Thoracic aorta (tissue), 2 donors: ENCODE measurements at places on chromosomes 6 and 20.

DNA sequence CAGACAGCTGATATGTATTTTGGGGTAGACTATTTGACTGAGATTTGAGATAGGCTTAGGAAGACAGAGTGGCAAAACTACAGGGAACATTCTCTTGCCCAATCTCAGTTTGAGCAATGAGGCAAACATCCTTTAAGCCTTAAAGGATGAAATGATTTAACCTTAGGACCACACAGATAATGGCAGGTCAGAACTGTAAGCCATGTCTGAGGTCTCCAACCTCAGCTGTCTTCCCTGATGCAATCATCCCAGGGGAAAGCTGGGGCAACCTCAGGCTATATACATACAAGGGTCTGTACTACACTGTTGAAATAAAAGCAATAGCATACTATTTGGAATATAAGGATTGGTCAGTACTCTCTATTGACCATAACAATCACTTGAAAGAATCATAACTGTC is 83.8 kb upstream of the NUP153 start:
- DNase-seq: no peak

DNA sequence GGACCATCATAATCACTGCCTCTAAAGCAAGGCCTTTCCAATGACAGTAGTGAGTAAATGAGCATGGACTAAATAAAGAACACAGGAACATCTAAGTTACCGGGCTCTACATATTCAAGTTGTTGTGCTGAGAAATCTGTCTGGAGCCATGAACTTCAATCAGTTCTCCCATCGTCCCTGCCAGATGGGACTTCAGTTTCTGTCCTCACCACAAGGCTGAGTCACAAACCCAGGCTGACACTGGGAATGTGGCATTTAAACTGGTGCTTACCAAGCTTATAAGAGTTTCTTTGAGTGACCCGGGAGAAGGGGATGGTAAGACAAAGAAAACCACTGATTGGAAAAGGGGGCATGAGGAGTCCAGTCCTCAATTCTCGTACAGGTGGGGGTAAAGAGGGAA is 497.0 kb downstream of the MAFB start:
- DNase-seq: no peak

DNA sequence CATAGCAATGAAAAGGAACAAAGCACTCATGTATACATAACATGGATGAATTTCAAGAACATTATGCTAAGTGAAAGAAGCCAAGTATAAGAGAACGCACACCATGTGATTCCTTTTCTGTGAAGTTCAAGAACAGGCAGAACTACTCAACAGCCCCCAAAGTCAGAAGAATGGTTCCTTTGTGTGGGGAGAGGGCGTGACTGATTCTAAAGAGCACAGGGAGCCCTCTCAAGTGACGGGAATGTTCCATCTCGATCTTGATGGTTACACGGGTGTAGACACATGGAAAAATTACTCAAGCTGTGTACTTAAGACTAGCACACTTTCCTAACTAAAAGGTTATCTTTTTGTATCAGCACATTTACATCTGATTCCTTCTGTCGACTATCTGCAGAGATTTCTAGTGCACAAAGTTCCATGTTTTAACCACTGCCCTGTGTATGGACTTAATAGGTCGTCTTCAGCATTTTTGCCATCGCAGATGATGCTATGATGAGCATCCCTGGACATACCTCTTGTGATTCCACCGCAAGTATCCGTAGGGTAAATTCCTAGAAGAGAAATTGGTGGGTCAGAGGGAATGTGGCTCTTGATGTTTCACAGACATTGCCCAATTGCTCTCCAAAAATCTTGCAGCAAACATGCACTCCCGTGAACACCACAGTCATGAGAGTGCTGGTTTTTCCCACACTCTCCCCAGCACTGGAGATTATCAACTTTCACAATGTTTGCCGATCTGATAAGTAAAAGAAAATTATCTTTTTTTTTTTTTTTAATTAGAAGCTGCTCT is 279.3 kb downstream of the BMP7 start:
- no peak for DNase-seq

- DNase-seq: no peak
Observed at GRCh38 chr6:90469906-90470305, 117.0 kb downstream of the MAP3K7 start.

- no peak for DNase-seq
Observed at GRCh38 chr20:258963-259362, 1.4 kb downstream of the DEFB132 start.

- no peak for DNase-seq
Observed at GRCh38 chr6:118896339-118897136, 2.6 kb downstream of the ASF1A start.

- DNase-seq: no peak
Observed at GRCh38 chr6:169846286-169847056, 95.0 kb downstream of the ERMARD start.

DNA sequence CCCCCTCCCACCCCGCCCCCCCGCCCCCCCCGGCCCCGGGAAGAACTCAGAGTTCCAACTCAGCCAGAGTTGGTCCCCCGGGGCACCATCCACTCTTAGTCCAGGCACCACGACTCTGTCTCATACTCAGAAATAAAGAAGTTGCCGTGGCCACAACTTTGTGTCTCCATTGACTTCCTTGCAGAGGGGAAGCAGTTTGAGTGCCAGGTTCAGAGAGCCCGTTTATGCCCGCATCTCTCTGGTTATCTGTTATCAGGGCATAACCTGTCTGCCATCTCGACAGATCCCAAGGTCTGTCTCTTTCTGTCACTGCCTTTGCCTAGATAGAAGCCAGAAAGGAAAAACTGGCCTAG is 605 bp downstream of the CDC5L start:
- no peak for DNase-seq

- no peak for DNase-seq
Observed at GRCh38 chr6:130063806-130064205, 45.4 kb downstream of the L3MBTL3 start.

DNA sequence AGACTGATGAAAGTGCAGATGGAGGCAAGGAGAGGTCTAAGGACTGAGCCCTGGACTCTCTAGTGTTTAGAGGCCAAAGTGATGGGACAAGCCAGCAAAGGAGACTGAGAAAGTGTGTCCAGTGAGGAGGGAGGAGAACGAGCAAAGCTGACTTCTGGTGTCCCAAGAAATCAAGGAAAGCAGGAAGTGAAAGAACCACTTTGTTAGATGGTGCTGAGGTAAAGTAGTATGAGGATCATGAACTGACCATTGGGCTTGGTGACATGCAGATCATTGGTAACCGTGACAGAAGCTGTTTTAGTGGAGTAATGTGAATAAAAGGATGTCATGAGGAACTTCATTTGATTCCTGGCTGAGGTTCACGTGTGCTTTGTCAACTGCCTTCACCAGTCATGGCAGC is 108.4 kb downstream of the SLX4IP start:
- no peak for DNase-seq
